ENCODE measurements at places on chromosomes 13 and 19.

DNA sequence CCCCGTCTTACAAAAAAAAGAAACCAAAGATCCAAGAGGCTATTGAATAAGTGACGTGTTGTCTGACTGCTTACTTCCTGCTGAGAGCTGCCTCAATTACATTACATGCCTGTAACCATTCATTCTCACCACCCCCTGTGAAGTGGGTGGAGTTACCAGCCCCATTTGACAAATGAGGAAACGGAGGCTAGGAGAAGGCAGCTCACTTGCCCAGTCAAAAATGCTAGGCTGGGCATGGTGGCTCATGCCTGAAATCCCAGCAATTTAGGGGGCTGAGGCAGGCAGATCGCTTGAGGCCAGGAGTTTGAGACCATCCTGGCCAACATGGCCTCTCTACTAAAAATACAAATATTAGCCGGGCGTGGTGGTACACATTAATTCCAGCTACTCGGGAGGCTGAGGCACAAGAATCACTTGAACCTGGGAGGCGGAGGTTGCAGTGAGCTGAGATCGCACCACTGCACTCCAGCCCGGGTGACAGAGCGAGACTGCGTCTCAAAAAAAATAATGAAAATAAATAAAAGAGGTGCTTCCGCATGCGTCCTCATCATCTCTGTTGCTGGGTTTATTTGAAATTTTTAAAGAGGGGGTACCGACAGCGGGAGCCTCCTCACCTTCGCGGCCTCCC is 499 bp downstream of the LSM7 start:
- DNase-seq = peak; percentile 76

DNA sequence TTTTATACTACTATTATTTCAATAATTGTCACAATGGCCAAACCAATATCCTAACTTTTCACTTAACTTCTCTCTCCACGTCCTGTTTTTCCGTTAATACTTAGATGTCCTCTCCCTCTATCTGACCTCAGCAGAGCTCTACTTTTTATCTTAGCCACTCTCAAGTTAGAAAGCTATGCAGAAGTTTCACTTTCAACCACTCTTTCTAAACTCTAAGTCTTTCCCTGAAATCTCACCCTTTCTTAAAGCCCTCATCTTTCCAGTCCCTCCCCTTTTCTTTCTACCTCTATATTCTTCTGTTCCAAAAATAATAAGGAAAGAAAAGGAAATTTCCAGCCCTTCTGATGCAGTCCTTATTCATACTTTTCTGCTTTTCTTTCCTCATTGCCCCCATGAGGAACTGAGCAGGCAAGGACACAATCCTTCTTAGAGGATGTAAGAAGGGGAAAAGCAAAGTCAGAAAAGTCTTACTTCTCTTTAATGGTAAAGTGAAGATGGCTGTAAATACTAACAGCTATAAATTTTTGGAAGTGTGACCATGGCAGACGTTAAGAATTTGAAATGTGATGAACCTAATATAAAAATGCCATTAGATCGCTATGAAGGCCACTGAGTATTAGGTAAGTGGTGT is 23.0 kb downstream of the FAM216B start:
- DNase-seq = no peak

- DNase-seq = no peak
Measured at GRCh38 chr13:19737844-19738557, 44.7 kb downstream of the PSPC1 start.

DNA sequence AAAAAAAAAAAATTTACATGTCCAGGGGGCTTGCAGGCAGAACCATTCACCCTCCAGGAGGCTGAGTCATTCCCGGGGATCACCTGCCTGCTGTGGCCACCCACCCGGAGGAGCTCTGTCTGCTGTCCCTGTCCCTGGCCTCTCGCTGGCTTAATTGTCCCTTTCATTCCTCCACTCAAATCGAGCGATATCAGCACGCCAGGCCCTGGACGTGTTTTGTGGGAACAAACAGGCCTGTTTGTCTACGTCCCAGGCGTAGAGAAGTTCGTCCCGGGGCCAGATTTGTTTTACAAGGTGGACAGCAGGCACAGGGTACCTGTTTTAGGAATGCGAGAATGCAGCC is 21.2 kb downstream of the SULT2B1 start:
- DNase-seq = no peak

- DNase-seq = no peak
Measured at GRCh38 chr19:7908742-7909461, 5.2 kb downstream of the MAP2K7 start.

- peak; percentile 100 for DNase-seq
Measured at GRCh38 chr19:38506723-38507550, 73.4 kb downstream of the RYR1 start.

GRCh38 chr13:100540621-100541020 is 48.0 kb downstream of the GGACT start:
- DNase-seq = no peak

GRCh38 chr13:30165796-30166195 is 141.6 kb downstream of the KATNAL1 start:
- DNase-seq = peak; percentile 59

- no peak for DNase-seq
Measured at GRCh38 chr13:92221916-92222315, 823.5 kb downstream of the GPC5 start.

- no peak for DNase-seq
Measured at GRCh38 chr13:43489233-43489632, 297.5 kb downstream of the ENOX1 start.

GRCh38 chr19:32070101-32070500 is 275.3 kb upstream of the ZNF507 start:
- DNase-seq = no peak

DNA sequence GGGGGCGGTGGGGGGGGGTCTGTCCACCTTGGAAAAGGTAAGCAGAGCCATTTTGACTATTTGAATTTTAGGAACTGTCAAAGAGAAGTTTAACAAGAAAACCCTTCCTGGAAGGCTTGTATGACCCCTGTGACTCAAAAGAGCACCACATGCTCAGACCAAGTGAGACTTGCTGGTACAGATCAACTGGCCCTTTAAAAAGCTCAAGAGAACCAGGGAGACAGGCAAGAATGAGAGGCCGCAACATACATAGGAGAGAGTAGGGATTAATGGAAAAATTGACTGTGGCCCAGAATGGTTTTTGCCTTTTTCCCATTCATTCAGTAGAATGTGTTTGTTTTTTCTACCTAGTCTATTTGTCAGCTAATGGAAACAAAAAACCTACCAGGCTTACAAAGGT is 26.2 kb upstream of the ATP8A2 start:
- no peak for DNase-seq

DNA sequence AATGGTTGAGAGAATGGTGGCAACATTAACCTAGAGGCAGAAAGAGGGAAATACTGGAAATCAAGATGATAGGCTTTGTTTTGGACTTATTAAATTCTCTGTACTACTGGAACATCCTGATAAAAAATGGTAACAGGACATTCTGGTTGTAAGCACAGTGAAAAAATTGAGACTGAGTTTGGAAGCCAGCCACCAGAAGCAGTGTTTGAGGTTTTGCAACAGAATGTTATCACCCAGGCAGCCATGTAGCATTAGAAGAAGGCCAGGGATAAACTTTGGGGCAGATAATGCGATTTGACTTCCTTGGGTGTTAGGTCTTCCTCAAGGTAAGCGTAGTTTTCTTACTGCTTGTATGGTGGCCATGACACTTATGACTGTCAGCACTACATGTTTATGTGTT is 307.4 kb downstream of the ATP8A2 start:
- no peak for DNase-seq

DNA sequence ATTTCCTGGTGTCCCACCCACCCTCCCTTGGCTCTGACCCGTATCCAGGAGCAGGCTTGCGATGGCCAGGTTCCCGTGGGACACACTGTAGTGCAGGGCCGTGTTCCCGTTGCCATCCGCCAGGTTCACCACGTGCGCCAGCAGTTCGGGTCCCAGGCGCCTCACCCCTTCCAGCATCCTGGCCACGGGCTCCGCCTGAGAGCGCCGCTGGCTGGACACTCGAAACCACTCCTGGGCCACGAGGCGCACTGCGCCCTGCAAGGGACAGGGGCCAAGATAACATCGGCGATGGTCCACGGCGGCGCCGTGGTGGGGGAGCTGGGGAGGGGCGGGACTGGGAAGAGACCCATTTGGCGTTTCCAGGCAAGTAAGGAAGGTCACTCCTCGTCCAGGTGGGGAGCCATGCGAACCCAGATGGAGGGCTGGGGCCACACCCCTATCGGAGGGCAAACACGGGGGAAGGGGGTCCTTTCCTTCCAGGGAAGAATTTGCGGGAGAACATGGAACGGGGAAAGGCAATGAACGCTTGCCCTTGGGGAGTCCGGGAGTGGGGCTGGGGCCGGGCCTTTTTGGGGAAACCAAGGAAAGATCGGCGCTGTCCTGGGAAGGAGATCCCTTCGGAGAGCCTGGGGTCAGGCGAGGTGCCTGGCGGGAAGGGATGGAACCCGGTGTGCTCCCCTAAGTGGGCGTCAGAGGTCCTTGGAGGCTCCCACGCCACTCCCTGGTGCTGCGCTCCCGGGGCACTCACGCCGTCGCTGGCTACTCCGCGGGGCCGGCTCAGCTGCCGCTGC is 9.9 kb downstream of the KANK3 start:
- no peak for DNase-seq

DNA sequence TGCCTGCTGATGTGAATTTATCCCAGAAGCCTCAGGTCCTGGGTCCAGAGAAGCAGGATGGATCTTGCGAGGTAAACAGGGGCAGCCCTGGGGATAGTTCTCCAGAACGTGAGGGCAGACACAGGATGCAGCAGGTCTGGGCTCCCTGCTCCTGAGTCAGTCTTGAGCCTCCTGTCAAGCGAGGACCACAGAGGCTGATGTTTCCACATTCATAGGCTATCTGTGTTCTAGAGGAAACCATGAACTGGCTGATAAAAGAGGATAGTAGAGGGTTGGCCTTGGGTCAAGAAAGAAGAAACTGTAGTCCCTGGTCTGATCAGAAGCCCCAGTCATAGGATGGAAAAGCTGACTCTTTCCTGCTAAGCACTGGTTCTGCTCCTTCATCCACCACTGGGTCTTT is 2.2 kb downstream of the ZNF175 start:
- DNase-seq = no peak

DNA sequence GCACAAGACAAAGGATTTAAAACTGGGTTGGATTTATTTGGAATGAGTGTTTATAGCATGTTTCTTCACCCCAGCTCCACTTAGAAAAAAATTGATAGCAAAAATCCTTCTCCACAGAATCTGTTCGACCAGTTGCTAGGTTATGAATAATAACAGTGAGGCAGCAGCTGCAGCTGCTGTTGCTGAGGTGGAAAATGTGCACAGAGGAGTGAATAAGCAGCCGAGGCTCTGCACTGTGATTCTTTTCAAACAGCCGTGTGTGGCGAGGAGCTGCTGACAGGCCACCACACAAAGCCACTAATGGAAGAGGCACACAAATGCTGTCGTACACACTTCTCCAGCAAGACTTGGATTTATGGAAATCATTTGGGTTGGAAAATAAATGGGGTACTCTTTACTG is 6.4 kb upstream of the RASL11A start:
- no peak for DNase-seq

DNA sequence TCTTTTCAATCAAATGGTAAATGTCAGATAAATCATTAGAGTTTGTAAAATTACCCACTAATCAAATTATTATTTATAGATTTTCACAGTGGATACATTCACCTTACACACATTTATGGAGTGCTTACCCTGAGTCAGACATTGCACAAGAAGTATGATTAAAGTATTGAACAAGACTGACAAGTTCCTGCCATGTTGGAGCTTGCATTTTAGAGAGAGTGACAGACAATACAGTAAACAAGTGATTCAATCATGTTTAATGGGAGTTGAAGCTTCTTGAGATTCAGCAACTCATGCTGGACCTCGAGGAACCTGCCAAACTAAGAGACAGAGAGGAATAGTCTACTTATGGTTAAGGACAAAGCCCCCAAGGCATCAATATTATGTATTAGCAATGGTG is 487.8 kb downstream of the PCDH17 start:
- DNase-seq = no peak

DNA sequence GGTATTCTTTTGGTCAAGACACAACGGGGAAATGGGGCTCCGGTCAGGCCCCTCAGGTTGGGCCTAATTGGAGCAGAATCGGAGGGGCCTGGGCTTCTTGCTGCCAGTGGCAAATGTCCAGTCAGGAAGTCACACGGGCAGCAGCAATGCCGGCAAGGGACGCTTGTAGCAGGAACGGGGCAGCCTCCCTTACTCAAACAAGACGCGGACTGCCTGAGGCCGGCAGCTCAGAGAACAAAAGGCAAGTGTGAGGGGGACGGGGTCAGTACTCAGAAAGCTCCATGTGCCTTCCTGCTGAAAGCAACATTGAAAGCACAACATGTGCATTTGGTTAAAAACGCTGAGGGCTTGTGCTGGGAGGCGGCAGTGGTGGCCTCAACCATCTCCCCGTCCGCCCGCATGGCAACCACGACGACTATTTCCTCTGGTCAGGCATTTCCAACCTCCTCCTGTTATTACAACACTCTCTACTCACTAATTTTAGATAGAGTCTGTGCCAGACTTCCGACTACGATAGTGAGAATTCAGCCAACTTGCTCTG is 20.5 kb upstream of the RASA3 start:
- no peak for DNase-seq

DNA sequence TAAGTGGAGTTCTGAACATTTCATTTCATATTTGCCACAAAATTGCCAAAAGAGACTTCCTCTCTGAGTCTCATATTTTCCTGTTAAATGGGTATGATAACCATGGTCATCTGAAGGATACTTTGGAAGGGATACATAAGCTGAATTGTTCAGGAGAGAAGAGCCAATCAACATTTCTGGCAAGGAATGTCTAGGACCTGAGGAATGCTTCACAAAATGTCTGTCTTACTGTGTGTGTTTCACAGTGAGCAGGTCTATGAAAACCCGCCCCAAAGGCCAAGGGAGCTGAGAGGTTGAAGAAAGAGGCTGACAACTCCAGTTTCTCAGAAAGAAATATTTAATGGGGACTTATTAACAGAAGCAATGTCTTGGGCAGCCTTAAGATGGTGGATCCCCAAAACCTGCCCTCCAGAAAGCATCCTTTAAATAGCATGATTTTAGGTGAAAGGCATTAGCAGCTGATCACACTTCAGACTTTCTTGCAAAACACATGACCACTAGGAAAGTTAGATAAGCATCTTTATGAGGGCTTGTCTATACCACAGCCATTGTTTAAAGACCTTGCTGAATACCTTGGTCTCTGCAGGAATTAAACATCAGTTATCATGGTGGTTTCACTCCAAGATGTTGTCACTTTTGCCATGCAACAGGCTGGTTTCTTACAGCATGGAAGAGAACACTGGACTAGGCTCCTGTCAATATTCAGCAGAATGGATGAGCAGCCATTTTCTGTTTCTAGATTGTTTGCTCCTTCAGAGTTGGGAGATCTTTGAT is 78.9 kb downstream of the TNFSF11 start:
- no peak for DNase-seq

DNA sequence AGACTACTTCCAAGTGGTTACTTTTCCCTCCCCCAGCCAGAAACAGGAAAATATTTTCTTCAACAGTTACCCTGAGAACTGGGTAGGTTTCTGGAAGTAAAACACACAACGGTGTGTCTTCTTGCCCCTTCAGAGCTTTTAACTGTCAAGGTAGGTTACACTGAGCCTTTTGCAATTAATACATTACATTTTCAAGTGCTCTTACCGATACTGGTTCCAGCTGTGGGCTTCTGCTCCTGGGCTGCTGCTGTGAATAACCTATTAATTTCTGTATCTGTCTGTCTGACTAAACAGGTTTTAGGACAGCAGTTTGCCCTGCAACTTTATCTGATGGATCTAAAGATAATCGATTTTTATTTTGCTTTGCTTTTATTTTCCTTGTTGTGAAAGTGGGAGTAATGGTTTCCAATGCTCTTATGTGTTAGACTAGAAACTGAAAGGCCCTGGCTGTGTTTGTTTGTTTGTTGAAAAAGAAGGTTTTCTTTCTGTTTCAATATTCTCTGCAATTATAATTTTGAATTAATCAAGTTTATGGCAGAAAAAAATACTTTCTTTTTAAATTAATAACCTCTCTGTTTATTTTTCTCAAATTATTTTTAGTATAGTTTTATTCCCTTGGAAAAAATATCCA is 196.7 kb upstream of the SLITRK6 start:
- no peak for DNase-seq

Data from COLO829 (cell line).